ENCODE measurements at places on chromosomes 16 and 17.

GRCh38 chr17:77246110-77247047 lies 105.6 kb downstream of the SEC14L1 start:
- no peak for DNase-seq

DNA sequence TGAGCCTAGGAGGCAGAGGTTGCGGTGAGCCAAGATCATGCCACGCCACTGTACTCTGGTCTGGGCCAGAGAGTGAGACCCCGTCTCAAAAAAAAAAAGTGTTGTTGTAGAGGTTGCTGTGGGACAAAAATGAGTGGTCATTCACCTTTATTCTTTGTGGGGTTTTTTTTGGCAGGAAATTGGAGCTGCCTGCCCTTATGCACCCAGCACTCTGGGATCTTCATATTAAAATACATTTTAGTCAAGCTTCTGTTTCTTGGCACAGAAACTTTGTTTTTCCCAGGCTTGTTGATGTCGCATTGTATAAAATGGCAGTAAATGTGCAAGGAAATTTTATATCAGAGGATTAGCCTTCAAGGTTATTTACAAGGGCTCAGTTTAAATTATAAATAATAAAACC lies 174.3 kb downstream of the FTO start:
- DNase-seq, result no peak

- DNase-seq, result no peak
These were observed 15.9 kb downstream of the ZC3H7A start for GRCh38 chr16:11780991-11781680.

DNA sequence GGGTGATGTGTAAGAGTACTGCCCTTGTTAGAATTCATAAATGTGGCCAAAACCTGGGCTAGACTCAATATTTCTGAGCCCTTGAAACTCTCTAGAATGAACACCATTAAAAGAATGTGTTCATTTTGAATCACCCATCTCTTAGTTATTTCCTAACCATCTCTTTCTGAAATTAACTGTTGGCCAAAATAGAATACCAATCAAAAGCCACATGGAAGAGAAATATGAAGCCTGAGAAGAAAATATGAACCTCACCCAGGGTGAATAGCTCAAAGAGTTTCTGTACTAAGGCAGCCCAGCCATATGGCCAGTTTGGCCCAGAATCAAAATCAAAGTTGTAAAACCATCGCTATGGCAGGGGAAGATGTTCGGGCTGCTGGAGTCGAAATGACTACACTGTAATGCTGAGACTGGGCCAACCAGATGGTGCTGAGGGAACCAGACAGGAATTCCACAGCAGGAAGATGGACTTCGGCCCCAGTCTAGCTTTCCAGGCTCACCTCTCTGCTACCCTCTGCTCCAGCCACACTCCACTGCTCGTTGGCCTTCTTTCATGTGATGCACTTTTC lies 154.3 kb upstream of the ZFHX3 start:
- DNase-seq, result peak; percentile 100

GRCh38 chr16:11139326-11140097 lies 116.5 kb downstream of the SOCS1 start:
- DNase-seq, result peak; percentile 81

DNA sequence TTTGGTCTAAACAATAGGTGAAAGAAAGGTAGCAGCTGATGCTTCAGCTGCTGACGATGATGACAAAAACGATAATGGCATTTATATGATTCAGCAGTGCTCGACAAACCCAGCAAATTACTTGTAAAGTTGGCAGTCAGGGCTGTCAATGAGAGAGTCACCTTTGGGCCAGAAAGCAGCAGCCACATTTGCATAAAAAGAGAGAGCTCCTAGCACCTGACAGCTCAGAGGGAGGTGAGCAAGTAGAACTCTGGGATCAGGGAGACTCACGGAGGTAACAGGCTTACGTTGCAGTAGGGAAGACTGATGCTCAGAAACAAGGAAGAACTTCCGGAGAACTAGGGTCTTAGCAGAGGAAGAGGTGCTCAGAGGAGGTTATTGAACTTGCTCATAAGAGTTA lies 291.9 kb upstream of the ZFHX3 start:
- no peak for DNase-seq

DNA sequence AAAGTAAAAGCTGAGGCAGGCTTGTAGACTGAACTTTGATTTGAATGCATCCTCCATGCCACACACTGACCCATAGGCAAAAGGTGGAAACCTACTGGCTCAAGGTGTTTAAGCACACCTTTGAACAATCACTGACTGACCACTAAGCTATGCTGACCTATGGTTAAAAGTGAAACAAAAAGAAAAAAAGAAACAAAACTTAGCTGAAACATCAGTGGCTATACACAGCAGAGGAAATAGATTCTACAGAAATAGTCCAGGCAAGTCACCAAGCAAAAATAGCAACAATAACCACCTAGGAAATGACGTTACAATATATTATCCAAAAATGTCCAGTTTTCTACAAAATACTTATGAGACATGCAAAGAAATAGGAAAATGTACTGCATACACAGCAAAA lies 60.2 kb downstream of the RPGRIP1L start:
- DNase-seq, result no peak

DNA sequence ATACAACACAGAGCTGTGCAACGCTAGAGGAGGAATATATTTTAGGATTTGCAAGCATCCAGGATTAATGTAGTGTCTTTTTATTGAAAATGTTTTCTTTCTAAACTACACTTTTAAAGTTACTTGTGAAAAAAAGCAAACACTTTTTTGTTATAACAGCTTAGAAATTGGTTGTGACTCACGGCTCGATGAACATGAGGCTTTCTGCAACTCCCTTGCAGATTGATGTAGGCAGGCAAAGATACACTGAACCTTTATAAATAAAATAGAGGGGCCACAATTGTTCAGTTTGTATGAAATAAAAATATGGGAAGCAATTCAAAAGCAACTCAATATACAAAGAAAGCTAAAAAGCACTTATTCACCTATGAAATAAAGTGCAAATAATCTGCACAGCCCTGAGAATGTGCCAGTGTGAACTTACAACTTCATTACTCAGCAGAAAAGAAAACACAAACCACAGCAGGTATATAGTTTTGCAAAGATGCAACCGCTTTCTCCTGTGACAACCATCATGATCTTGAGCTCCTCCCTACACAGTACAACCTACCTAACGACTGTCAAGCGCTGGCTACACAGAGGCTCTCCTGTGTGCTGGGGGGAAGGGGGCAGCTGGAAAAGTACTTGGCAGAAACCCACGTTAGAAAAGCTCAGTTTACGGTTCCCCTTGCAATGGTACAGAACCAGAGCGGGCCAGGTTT lies 948 bp downstream of the LUC7L start:
- DNase-seq, result no peak

DNA sequence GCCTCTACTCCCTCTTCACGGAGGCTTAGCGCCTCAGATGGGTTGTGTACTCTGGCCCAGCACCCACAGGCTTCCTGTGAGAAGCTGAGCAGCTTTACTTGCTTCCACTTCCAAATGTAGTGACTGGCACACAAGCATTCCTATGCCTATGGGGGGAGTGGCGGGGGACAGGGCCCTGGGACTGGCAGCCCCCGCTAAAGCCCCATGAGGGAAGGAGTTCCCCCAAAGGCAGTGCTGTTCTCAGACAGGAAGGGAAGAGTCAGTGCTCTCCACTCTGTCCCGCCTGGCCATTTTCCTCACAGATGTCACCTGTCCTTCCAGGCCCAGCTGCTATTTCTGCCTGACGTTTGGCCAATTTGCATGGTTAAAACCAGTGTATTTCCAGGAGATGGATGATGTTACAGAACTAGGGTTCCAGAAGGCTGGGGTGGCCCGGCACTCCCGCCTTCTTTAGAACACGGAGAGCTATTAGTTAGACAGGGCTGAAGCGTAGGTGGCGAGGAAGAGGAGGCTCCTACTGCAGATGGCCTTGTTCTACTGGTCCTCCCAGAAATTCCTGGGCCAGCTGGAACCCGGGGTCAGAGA lies 83.9 kb upstream of the FBXO47 start:
- no peak for DNase-seq

DNA sequence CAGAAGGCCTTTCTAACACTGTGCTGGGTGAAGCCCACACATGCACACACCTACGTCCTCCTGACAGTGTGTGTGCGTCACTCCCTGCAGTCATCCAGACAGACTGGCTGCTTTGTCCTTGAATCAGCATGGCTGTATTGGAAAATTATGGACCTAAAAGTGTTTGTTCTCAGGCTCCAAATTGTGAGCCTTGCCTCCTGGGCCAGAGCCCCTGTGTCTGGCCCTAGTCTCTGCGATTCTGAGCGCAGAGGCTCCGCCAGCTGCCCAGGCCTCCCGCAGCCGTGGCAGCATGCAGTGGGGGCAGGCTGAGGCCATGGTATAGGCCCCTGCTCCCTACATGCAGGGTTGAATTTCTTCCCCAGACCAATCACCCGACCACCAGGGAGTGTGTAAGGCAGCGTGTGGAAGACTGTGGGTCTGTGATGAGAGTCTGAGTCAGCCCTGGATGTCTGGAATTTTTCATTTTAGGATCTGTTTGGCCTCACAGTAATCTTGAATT lies 166.9 kb downstream of the LGALS9B start:
- peak; percentile 88 for DNase-seq

GRCh38 chr17:76968707-76969597 lies 100.7 kb downstream of the MGAT5B start:
- DNase-seq, result peak; percentile 7

- DNase-seq, result no peak
These were observed 86.7 kb downstream of the TMEM132E start for GRCh38 chr17:34665819-34666763.

DNA sequence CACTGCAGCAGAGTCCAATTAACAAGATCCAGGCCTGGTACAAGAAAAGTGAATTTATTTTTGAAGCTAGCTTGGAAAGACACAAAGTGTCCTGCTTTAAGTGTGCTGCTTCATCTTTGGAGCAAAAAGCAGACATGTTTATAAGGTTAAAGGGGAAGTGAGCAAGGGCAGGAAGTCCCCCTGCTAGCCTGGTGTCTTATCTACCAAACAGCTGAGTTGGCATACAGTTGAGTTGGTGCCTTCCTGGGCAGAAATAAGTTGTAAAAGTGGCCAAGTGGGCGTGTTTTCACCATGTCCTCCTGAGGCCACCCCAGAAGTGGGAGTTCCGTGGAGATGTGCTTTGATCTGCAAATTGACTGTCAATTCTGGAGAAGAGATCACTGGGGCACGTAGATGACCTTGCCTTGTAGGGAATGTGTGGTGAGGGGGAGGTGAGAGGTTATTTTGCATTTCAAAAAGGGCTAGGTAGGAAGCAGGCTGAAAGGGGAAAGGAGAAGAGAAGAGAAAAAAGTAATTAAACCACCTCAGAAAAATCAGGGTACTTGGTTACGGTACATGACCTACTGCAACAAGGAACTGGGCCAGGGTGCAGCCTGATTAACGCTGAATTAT lies 38.3 kb upstream of the HSBP1 start:
- no peak for DNase-seq

All from EH (cell line).